ENCODE measurements at places on chromosomes 2 and 18. TPM values are rescaled to one million over a fixed set of nuclear protein-coding genes. Genes with fewer than 3 reads are reported as not detected.

LHCGR gene
- total RNA-seq, result not detected

CCBE1 gene
- 21.7 TPM for total RNA-seq

IL36A gene
- not detected for total RNA-seq

ANKRD53 gene
- total RNA-seq, result 0.37 TPM

EXOC6B gene
- total RNA-seq, result 26.7 TPM

ABCB11 gene
- not detected for total RNA-seq

TTN gene
- under 0.01 TPM for total RNA-seq

DYNAP gene
- total RNA-seq, result not detected

CAPN14 gene
- under 0.01 TPM for total RNA-seq

ANKRD39 gene
- total RNA-seq, result 6.4 TPM

Measured in smooth muscle cell of bladder (primary cell).